ENCODE measurements at places on chromosomes 5 and 9.

GRCh38 chr9:87395804-87396479 is 101.7 kb upstream of the DAPK1 start:
- no peak for DNase-seq

- DNase-seq, result no peak
Observed at GRCh38 chr5:32422697-32423096, 21.8 kb downstream of the ZFR start.

DNA sequence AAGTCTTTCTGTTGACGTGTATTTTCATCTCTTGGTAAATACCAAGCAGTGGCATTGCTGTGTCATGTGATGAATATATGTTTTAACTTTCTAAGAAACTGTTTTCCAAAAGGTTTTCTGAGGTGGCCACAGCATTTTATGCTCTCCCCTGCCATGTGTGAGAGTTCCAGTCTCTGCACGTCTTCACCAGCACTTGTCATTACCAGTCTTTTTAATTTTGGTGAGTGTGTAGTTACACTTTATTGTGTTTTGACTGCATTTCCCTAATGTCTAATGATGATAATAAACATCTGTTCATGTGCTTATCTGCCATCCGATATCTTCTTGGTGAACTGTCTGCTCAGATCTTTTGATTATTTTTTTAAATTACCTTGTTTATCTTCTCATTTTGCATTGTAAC is 27.4 kb upstream of the GADD45G start:
- no peak for DNase-seq

GRCh38 chr5:98872674-98873073 is 56.1 kb downstream of the CHD1 start:
- no peak for DNase-seq

DNA sequence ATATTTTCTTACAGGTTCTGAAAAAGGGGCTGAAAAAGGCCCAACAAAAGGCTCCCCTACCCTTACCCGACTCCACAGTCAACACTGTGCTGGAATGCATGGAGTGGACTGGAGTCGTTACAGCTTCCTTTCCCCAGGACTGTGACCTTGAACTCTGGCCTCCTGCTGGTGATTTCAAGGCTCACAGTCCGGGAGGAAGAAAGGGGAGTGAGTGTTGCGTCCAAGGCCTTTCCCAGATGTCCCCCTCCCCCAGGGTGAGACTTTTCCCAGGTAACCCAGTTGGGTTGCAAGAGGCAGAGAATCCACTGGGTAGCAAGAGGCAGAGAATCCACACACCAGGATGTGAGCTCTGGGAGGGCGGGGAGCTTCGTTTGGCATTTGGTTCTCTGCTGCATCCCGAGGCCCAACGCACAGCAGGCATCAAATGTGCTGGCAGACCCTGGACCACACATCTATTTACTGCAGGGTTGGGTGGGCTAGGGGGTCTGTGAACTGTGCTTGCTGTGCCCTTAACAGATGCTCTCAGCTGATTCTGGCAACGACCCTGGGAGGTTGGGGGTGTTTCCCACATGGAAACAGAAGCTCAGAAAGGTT is 37.5 kb downstream of the FABP6 start:
- DNase-seq, result no peak
